Activated T-helper 9 cell treated with anti-CD3 and anti-CD28 coated beads, Interleukin-2, amount 50 U/mL, for 16 hours (primary cell): ENCODE measurements at places on chromosomes 2 and 18.

- DNase-seq: no peak
Measured at GRCh38 chr2:140861666-140862065, 1269.2 kb downstream of the LRP1B start.

- no peak for DNase-seq
Measured at GRCh38 chr2:223396993-223397392, 205.2 kb downstream of the SCG2 start.

GRCh38 chr18:24466771-24467170 is 6.3 kb downstream of the HRH4 start:
- no peak for DNase-seq

DNA sequence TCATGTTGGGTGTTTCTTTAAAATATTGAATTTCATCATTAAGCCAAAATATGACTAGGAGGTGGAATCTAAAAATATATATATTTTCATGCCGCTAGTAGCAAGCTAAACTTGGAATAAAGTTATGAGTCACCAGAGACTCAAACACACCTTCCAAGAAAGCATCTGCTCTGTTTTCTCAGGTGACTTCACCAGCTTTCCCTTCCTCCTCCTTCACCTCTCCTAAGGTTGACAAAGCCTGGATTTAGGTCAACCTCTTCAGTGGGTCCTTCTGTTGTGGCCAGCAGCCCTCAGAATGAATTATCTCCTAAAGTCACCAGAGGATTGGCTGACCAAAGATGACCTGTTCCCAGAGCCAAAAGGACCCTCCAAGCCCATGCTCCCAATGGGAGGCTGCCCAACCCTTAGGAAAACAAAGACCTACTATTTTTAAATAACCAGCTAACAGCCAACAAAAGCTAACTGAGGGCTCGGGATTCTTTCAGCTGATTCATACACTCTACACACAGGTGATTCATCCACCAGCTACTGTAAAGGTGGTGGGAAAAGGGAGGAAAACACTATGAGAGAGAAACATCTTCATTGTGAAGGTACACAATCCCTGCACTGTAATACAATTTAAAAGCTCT is 113.9 kb downstream of the MYO5B start:
- DNase-seq: no peak

- DNase-seq: no peak
Measured at GRCh38 chr18:75324686-75325257, 102.7 kb downstream of the SMIM21 start.

- peak; percentile 43 for DNase-seq
Measured at GRCh38 chr2:234425639-234426603, 71.0 kb downstream of the ARL4C start.

- DNase-seq: no peak
Measured at GRCh38 chr18:7722955-7723354, 155.8 kb downstream of the PTPRM start.

DNA sequence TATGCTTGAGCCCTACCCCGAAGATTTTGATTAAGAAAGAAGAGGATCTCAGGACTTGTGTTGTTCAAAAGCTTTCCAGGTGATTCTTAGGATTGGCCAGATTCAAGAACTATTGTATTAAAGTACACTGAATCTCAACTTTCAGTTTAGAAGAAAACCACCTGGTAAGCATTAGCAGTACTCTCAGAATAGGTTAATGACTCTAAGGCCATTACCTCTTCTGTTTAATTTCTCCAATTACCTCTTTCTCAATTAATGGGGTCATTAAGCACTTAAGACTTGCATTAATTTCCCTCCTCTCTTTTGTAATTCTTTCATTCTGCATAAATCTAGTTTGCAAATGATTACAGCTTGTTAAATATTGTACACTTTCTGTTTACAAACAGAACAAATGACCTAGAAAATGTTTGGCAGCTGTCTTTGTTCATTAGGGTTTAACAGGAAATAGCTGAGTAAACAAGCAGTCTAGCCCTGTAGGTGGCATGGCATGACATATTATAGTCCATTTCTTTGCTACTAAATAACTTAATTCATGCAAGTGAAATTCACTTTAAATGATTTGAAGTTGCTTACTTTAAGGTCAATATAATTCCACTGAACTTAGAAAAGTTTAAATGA is 20.4 kb upstream of the TDRD15 start:
- DNase-seq: no peak

- DNase-seq: no peak
Measured at GRCh38 chr18:5461041-5461440, 82.8 kb downstream of the EPB41L3 start.

DNA sequence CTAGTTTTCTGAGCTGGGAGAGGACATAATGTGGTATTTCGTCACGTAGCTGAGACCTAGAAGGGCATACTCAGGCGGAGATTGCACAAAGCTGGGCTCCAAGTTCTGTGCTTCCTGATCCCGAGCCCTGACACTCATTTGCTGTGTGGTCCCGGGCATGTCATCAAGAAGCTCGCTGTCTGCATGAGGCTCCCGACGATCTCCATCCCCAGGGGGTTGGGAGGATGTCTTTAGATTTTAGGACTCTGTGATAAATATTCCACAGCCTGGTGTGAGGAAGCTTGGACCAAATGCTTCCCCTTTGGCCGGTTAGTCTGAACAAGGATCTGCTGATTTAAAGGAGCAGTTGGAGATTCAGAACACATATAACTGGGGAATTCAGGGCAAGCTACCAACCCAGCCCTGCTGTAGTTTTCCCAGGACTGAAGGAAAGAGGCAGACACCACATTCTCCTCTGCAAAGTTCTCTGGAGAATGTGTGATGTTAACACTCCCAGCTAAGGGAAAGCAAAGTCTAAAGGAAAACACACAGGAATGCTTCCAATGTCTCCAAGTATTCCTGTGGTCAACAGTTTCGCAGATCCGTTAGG is 2.3 kb downstream of the KCNE4 start:
- no peak for DNase-seq

DNA sequence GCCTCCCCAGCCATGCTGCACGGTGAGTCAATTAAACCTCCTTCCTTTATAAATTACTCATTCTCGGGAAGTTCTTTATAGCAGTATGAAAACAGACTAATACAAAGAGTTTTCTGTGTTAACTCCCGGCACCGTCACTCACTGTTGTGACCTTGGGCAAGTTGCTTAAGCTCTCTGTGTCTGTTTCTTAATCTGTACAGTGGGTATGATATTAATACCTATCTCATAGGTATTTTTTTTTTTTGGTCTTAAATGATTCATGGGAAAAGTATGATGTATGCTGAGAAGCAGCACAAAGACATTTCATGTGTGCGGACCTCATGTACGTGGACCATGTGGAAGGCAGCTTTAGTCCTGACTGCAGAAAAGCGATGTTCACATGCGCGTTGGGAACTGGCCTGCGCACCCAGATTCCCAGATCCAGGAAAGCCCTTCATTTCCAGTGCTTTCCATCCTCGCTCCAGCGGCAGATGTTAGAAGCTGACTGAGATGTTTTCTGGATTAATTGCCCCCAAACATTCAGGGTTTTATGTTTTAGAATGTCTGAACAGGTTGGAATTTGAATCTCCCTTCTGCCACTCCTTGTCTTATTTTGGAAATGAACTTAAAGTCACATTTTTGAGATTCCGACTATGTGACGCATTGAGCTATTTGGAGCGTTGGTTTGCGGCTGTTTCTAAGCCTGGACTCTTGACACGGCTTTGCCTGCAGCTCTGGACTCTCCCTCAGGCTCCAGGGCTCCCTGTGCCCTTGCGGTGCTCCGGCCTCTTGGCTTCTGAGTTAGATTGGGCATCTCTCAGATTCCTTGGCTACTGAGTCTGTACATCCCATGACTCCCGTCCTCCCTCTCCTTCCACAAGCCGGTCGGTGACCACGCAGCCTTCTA is 61.4 kb downstream of the SLC4A3 start:
- no peak for DNase-seq

GRCh38 chr2:193103064-193103463 is 908.3 kb upstream of the TMEFF2 start:
- DNase-seq: no peak

DNA sequence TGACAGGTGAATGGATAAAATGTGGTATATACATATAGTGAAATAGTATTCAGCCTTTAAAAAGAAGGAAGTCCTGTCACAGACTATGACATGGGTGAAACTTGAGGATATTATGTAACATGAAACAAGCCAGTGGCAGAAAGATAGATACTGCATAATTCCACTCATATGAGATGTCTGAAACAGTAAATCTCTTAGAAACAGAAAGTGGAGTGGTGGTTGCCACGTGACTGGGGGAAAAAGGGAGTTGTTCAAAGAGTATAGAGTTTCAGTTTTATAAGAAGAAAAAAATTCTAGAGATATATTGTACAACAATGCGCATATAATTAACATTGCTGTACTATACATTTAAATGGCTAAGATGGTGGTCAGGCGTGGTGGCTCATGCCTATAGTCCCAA is 178.2 kb upstream of the ATP5MC3 start:
- DNase-seq: no peak

DNA sequence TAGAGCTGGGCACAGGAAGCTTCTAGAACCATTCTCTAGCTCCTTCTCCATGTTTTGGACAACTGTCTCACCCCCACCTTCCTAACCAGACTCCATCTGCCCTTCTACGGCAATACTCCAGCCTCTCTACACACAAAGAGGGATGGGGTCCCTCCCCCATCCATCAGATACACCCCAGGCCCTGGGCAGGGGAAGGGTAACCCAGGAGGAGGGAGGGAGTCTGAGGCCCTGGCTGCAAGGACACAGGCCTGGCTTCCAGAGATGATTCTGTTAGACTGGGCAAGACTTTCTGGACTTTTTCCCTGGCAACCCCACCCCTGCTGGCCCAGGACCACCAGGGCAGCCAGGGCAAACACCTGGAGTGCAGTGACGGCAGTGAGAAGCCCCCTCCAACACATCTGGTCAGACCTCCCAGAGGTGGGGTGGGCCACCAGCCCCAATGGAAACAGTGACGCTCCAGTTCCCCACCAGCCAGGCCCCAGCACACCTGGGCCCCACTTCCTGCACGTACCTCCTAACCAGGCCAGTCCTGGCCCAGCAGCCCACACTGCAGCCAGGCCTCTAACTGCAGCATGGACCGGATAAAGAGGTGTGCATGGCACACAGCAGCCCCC is 6.5 kb downstream of the CYP26B1 start:
- no peak for DNase-seq

- DNase-seq: no peak
Measured at GRCh38 chr2:64859312-64860212, 129.6 kb upstream of the SLC1A4 start.

GRCh38 chr2:179596018-179596417 is 265.4 kb downstream of the ZNF385B start:
- no peak for DNase-seq

- no peak for DNase-seq
Measured at GRCh38 chr2:108061439-108062042, 75.2 kb downstream of the SLC5A7 start.

- DNase-seq: no peak
Measured at GRCh38 chr2:100733391-100734187, 86.3 kb upstream of the NPAS2 start.

DNA sequence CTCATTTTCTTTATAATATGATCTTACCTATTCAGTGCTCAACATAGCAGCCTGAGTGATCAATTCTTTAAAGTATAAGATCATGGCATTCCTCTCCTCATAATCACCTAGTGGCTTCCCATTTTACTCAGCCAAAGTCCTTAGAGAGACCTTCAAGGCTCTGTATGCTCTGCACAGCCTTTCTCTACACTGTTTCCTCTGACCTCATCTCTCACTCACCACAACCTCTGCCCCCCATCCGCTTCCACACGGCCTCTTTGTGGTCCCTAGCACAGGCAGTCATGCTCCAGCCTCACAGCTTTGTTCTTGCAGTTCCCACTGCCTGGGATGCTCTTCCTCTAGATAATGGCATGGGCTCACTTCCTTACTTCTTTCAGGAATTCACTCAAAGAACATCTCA is 109.2 kb downstream of the HIBCH start:
- no peak for DNase-seq

DNA sequence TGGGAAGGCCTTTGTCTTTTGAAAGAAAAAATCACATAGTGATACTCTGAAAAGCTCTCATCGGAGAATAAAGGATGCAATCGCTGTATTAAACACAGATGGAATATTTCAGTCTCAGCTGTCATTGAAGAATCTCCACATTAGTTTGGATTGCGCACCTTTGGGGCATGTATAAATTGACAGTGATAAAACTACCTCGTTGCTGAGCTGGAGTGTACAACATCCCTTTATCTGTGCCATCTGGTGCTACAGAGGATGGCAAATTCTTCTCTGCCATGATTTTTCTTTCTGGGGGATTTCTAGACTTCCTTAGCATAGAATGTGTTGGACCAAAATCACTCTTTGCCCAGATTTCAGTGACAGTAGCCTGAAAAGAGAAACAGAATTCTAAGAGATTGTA is 185.3 kb downstream of the PARD3B start:
- DNase-seq: no peak

DNA sequence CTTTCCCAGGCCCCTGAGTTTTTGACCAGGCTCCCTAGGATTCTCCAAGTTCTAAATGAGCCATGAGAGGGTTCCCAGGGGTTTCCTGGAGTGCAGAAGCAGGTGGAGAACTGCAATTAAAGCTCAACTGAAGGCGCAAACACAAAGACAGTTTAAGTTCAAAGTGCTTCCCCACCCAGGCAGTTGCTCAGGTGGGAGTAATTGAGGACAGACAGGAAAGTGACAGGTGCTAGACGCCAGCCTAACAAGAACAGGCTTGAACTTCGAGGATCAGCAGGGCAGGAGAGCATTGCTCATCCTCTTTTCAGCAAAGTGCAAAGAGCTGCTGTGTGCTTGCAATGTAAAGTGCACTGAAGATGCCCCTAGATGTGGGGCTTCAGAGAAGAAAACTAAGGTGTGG is 77.2 kb upstream of the ST8SIA3 start:
- DNase-seq: no peak
